ENCODE measurements at places on chromosomes 1 and 21.

- DNase-seq = no peak
These were observed 46.4 kb downstream of the NUAK2 start for GRCh38 chr1:205275133-205275532.

GRCh38 chr1:9840176-9840575, 16.4 kb upstream of the CLSTN1 start:
- no peak for DNase-seq

DNA sequence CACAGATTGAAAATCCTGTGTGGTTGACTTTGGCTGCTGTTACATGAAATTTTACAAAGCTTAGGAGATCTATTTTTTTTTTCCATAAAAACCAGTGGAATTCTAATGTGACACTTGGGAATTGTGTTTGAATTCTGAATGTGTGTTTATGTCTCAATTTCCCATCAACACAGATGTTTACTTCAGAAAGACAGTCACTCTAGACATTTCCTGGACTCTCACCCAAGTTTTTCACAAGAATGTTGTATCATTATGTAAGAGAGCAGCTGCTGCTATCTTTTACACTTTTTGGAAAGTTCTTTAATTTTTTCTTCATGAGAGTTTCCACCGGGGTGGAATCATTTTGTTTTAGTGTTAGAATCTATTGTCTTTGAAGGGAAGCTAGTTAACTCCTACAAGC, 210.1 kb downstream of the GIPC2 start:
- DNase-seq = no peak

GRCh38 chr1:1427106-1427819, 6.2 kb upstream of the ANKRD65 start:
- DNase-seq = no peak

GRCh38 chr1:91057784-91058183, 35.9 kb upstream of the ZNF644 start:
- DNase-seq = no peak

DNA sequence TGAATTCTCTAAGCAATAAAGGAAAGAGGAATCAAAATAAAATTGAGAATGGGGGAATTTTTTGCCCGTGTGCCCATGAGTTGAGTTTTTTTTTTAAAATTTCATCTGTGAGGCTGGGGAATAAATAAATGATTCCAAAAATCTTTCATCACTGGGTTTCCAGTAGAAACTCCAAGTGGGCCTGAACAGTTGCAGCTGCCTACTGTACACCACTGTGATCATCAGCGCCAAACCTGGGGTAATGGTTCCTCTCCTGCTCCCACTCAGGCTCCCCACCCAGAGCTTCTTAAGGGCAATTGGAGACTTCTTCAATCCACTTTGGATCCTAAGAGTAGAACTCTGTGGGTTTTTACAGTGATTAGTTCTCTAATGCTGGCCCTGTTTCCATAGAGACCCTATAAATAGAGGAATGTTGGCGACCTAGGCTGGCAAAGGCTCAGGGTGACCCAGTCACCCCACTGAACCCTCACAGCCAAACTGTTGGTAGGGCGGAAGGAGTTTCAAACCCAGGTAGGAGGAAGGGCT, 9.3 kb downstream of the TMCC2 start:
- no peak for DNase-seq

GRCh38 chr1:183188240-183188639, 2.2 kb downstream of the LAMC2 start:
- DNase-seq = no peak

GRCh38 chr1:25204797-25205480, 27.4 kb downstream of the SYF2 start:
- no peak for DNase-seq

- DNase-seq = no peak
These were observed 70.5 kb downstream of the IGSF21 start for GRCh38 chr1:18178111-18178510.

GRCh38 chr1:222043444-222044292, 301.8 kb upstream of the DUSP10 start:
- DNase-seq = no peak

DNA sequence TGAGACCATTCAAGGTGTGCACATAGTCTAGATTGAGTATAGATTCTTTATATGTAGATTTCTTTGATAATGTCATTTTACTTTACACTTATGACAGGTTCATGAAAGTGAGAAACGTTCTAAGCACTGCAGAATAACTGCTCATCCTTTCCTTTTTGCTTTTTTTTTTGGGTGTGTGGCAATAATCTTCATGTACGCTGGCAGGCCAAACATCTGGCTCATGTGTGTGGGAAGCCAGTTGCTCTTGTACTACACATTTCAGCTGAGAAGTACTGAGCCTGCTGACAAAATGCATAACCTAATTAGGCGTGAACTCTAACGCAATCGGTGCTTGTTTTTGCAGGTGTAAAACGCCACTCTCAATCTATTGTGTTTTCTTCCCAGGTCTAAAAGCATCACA, 350.8 kb upstream of the KAZN start:
- no peak for DNase-seq

DNA sequence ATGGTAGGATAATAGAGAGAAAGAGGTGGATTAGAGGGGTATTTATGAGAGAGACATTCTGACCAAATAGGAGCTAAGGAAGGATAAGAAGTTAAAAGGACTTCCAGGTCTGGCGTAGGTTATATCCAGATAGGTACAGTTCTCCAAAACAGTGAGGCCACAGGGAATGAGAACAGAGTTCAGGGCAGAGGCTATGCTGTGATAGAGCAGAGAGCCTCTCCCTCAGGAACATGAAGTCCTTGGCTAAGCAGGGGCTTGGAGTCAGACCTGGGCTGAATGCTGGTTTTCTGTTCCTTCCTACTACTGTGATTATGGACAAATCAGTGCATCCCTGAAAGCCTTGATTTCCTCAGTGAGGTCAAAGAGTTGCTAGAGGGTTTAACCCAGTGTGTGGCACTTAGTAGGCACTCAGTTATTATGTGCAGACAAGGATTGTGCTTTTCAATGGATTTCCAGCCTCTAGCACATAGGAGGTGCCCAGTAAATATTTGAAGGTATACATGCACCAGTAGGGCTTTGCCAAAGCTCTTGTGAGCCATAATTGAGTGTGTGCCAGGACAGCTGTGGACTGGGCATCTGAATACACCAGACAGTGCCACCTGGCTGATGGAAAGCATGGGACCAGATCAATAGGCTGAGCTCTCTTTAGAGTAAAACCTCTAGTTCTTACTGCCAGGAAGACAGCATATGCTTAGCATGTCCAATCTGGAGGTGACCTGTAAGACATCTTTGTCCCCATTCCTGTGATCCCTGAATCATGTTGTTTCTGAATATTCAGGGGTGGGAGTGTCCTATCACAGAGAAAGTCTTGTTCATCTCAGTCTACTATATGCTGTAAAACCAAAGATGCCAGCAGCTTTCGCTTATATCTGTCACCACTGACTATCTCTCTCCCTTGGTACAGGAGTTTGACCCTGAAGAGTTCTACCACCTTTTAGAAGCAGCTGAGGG, 111.1 kb downstream of the PIK3R3 start:
- no peak for DNase-seq

DNA sequence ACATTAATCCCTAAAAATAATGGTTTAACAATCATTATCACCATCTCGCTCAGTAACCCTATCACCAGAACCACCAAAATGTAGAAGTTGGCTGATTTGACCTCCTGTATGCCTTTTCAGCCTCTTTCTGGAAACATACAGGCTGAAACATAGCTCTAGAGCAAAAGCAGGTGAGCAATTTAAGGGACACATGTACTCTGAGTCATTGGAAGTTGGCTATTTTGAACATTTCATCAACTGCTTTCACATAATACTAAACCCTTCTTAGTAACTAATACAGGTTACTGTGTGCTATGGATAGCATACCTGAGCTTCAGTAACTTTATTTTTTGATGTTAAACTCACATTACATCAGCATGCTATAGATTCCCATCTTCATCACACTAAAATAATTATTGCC, 19.8 kb upstream of the DDAH1 start:
- DNase-seq = no peak

DNA sequence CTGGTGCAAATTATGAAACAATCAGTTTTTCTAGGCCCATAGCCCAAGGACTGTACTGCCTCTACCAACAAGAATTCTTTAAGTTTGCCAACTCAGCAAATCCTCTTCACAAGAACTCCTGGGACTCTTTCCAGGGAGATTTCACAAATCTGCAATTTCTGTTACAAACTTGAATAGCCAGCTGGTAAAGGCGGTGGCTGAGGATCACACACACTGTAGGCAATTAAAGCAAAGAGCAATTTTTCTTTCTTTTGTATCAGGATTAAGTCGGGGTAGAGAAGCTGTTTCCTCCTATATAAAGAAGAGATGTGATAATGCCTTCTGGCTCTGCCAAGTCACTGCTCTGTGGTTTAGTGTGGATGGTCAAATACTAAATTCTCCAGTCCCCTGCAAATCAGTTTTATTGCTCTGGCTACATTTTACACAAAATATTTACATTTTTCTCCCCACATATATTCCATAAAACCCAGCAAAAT, 1.7 kb downstream of the ALDH9A1 start:
- no peak for DNase-seq

DNA sequence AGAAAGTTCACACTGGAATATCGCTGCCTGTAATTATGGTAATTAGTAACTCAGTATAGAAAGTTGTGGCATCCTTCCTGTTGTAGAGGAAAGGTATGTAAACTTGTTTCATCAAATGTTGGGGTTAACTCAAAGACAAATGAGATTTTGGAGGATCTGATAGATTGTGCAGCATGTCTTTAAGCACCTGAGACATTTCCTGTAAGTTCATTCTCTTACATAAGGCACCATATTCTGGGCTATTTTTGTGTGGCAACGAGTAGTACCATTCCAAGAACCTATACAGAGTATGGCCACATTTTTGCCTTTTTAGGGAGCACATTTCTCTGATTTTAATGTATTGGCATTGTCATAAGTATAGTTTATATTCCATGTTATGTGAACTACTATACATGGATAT, 88.8 kb downstream of the CDC14A start:
- no peak for DNase-seq

DNA sequence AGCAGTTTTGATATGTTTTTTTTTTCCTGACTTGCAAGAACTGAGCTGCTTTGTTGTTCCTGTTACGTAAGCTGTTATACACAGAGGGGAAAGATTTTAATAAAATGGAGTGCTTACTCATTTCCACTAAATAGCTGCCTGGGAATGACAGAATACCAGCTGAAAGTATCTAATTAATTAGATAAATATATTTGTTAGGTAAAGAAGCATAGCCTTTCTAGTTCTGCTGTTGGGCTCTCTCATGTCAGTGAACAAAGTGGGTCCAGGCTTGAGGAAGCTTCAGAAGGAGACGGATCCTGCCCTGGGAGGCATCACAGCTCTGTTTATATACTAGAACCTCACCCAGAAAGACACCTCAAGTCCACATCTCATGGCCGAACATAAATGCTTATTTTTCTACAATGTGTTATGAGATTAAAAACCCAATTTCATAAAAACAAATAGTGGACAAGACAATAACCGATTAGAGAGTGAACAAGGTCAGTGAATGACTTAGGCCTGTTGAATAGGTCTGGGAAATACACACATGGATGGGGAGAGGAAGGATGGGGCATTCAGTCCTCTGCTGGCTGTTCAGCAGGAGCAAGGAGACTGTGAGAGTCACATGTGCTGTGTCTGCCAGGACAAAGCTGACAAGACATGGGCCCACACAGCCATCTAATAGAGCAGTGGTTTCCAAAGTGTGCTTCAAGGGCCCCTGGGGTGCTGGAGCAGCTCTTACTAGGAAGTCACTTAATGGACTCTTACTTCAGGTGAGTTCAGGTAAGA, 20.6 kb downstream of the TRAF5 start:
- no peak for DNase-seq

- no peak for DNase-seq
These were observed 138.1 kb downstream of the TPR start for GRCh38 chr1:186236921-186237320.

DNA sequence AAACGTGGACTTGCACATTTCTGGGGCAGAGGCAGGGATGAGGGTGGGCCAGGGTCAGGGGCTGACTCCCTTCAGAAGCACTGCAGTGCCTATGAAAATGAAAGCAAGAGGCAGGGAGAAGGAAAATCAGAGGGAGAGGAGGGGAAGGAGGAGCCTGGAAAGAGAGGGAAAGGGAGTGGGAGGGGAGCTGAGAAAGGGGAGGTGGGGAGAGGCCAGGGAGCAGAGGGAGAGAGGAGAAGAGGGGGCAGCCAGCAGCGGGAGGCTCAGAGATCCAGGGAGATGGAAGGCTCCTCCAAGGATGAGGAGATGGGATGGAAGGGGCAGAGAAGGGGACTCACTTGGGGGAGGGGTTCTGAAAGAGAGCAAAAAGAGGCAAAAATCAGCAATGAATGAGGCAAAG, 96.3 kb upstream of the KLHDC7A start:
- no peak for DNase-seq

- DNase-seq = no peak
These were observed 18.2 kb downstream of the MRPS6 start for GRCh38 chr21:34091607-34092006.

DNA sequence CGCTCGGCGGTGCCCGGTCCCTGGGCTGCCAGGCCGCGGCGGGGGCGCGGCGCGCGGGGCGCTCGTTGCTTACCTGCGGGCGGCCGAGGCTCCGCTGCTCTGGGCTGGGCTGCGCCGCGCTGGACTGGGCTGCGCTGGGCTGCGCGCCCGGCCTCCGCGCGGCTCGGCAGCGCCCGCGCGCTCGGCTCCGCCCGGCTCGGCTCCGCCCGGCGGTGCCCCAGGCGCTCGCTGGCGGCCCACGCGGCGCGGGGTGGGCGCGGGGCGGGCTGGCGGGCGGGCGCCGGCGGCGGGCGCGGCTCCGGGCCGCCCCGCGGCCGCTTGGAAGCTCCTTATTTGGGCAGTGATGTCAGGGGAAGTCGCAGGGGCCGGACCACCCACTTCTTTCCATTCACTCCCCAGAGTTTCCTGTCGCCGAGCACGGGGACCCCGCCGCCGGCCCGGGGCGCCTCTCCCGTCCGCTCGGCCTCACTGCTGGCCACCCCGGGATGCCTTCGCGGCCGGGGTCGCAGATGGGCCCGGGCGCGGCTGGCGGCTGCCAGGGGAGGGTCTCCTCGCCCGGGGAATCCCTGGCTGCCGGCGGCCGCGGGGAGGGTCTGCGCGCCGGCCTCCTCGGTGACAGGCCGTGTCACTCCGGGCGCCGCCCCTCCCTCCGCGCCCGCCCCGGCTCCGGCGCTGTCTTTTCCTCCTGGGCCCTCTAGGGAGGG, 177.7 kb upstream of the EDN2 start:
- peak; percentile 87 for DNase-seq
